Epithelial cell of alveolus of lung (primary cell): ENCODE measurements at places on chromosomes 3 and 15. TPM values are rescaled to one million over a fixed set of nuclear protein-coding genes. Genes with fewer than 3 reads are reported as not detected.

The CPA3 gene
- total RNA-seq = not detected in 2 replicates

The KCNMB3 gene
- total RNA-seq = under 0.01 and 1.4 TPM in 2 replicates

The BSN gene
- 0.08 and 0.13 TPM in 2 replicates for total RNA-seq

The GYG1 gene
- 34.1 and 67.1 TPM in 2 replicates for total RNA-seq

The DGKG gene
- 1.3 TPM in 1 of 2 replicates, not detected in the other for total RNA-seq

The SOX14 gene
- total RNA-seq = not detected in 2 replicates

The EBLN2 gene
- total RNA-seq = 1.2 and 2.7 TPM in 2 replicates

The CAMK2N2 gene
- total RNA-seq = 0.39 TPM in 1 of 2 replicates, not detected in the other

The CCDC54 gene
- not detected in 2 replicates for total RNA-seq

The P2RY12 gene
- not detected in 2 replicates for total RNA-seq

The LMAN1L gene
- total RNA-seq = not detected in 2 replicates

The MAPK6 gene
- total RNA-seq = 26.5 and 45.8 TPM in 2 replicates
